ENCODE measurements at places on chromosomes 3 and 15.

DNA sequence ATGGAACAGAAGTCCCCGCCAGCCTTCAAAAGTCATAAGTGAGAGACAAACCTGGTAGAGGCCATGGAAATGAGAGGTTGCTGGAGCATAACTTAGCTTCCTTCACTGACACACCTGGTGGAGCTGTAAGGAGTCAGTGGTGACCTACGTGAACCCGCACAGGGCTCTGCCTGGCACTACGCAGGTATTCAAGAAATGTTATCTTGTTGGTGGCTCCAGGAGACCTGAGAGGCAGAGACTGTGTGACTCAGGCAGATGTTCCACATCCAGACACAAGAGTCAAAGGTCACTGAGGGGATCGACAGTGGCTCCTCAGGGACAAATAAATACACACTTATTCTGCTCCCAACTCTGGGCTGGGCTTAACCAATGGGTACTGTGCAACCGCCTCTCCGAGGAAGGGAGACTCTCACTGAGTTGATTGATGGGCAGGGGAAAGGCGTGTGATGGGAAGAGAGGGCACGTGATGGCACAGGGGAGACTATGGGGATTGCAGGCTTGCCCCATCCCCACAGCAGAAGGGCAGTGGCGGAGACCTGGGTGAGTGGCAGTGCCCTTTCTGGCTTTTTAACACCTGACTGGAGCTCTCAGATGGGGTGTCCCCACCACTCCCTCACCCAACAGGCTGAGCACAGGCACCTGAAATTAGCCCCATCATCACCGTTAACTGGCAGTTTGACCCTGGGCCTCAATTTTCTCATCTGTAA lies 111.7 kb upstream of the SMAD3 start:
- DNase-seq: no peak

- no peak for DNase-seq
These were observed 277.4 kb downstream of the PLCL2 start for GRCh38 chr3:17162116-17162515.

- DNase-seq: no peak
These were observed 44.3 kb upstream of the NTRK3 start for GRCh38 chr15:88300861-88301260.

- no peak for DNase-seq
These were observed 79.1 kb downstream of the CEP63 start for GRCh38 chr3:134564991-134565390.
